ENCODE measurements at places on chromosomes 5 and 9.

GRCh38 chr9:138024131-138024530, 146.5 kb downstream of the CACNA1B start:
- DNase-seq, result no peak

- no peak for DNase-seq
These were observed 126.3 kb downstream of the KDM4C start for GRCh38 chr9:6884101-6884500.

- DNase-seq, result no peak
These were observed 6.5 kb upstream of the RNF145 start for GRCh38 chr5:159215886-159216285.

DNA sequence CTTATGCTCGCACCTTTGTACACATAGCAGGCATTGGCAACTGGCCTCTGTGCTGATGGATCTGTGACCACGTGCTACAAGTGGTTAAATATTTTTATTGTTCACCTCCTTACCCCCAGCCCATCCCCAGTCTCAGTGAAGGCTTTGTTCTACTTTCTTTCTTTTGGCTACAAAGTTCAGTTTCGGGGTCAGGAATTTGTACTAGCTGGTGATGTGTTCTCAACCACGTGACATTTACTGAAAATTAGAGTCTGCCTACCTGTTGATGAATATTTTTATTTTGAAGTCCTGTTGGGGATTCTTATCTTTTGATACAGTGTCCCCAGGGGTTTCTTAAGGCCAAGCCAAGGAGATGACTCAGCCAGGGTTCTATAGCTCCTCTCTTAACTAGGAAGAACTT, 47.8 kb downstream of the C9orf57 start:
- no peak for DNase-seq

DNA sequence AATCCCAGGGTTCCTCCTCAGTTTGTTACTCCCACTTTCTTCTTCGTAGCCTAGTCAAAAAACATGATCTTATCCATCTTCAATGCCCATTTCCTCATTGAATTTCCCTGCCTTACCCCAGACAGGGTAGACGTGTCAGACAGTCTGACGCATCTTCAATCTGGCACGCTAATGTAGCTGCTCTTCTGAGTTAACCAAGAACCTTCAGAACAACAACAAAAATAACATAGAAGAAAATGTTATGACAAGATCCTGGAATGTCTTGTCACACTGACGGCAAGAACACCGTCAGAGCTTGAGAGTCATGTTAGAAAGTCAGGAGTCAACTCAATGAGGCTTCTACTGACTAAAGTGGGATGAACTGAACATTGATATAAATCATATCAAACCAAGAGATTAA, 122.7 kb upstream of the SPDL1 start:
- no peak for DNase-seq

GRCh38 chr5:80092486-80093107, 57.4 kb downstream of the THBS4 start:
- no peak for DNase-seq

Measured in HT1080 (cell line).